CD4-positive, CD25-positive, alpha-beta regulatory T cell (primary cell): ENCODE measurements at places on chromosomes 16 and 17.

GRCh38 chr16:47139561-47140185 is 4.1 kb downstream of the NETO2 start:
- peak overlapping the region; percentile 43 for H3K4me3 ChIP-seq
- no peak for DNase-seq
- peak overlapping the region; percentile 38 for H3K27ac ChIP-seq
- H3K4me1 ChIP-seq: peaks cover 34% of the 10 kb centered on the region

DNA sequence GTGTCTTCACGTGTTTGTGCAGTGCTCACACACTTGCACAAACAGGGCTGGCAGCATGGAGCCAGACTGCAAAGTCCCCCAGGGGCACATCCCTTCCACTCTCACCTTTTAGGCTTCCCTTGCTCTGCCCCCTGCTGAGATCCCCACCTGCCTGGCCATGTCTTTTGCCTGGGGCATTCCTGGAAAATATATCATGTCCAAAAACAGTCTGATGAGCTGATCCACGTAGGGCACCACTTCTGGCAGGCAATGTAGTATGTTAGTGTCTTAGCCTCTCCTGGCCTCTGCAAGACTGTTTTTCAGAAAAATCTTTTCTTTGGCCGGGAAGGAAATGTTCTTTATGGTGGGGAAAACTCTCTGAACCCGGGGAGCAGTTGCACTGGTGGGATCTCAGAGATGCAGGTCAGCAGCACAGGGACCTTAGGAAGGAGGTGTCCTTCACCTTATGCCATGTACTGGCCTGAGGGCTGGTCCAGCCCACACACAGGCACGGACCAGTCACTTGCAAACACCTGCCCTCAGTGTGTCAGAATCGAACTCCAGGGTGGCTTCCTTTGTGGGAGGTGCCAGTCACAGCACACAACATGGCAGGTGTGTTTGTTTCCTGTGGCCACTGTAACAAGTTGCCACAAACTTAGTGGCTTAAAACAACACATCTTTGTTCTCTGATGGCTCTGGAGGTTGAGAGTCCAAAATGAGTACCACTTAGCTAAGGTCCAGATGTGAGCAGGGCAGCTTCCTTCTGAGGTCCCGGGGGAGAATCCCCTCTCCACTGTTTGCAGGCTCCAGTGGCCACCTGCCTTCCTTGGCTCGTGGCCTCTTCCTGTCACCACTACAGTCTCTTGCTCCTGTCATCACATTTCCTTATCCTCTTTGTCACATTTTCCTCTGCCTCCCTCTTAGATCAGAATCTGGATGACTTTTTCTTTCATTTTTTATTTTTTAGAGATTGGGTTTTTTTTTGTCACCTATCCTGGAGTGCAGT is 46.6 kb downstream of the MPRIP start:
- no peaks in the 10 kb centered on the region for H3K27me3 ChIP-seq
- H3K36me3 ChIP-seq: peaks cover 19% of the 10 kb centered on the region
- H3K4me3 ChIP-seq: no peak overlapping the region
- peaks cover 9% of the 10 kb centered on the region for H3K4me1 ChIP-seq

DNA sequence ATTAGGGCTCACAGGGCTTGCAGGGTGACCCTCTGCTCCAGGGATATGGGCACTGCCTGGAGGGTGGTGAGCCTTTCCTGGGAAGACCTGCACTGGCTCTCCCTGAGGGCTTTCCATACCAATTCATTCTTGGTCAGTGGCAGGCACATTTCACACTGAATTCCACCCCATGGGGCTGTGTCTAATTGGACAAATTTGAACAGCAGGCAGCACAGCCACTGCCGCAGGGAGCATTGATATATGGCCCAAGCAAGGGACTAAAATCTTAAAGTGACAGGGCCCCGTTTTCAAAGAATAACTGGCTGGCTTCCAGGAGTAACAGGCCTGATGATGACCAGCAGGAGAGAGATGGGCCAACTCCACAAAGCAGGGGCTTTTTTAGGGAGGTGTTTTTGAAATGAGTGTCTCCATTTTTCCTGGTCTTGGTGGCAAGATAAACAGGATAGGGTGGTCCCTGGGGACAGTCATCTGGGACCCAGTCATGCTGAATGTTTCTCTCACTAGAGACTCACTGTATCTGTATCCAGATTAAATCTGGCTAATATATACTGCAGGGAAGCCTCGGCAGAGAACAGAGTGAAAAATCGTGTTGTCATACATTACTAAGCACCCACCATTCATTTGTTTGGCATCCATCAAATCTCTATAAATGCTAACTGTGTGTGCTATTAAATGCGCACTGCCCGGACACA is 74.1 kb upstream of the TBX2 start:
- DNase-seq: no peak
- no peaks in the 10 kb centered on the region for H3K4me1 ChIP-seq
- no peaks in the 10 kb centered on the region for H3K27me3 ChIP-seq
- H3K4me3 ChIP-seq: no peak overlapping the region

- no peak overlapping the region for H3K4me3 ChIP-seq
- H3K4me1 ChIP-seq: no peaks in the 10 kb centered on the region
- no peaks in the 10 kb centered on the region for H3K27me3 ChIP-seq
- no peak for DNase-seq
- H3K27ac ChIP-seq: no peak overlapping the region
Measured at GRCh38 chr17:72555052-72555451, 434.2 kb downstream of the SOX9 start.

DNA sequence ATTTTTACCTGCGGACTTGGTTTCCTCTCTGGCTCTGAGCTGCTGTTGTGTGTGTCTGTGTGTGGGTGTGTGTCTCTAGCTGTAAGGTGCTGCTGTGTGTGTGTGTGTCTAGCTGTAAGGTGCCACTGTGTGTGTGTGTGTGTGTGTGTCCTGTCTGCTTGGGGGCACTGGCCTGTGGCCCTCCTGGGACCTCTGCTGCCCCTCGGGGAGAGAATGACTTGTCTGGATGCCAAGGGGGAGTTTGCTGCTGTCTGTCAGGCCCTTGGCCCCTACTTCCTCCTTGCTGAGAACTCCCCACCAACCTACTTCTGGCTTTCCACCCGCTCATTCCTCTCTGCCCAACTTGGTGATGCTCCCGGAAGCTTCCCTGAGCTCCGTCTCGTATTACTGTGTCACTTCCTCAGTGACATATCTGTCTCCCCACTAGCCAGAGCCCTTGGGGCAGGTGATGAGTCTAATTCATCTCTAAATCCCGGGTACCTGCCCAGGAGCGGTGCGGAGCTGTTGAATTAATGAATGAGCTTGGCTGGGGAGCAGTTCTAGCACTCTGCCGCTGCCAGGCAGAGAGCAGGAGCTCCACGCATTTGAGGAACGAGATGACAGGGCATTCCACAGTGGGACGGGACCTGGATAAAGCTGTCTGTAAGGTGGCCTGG is 3.5 kb upstream of the LASP1NB start:
- no peak for DNase-seq
- H3K36me3 ChIP-seq: peaks cover 36% of the 10 kb centered on the region
- no peak overlapping the region for H3K27ac ChIP-seq
- peaks cover 6% of the 10 kb centered on the region for H3K4me1 ChIP-seq
- no peak overlapping the region for H3K4me3 ChIP-seq
- H3K27me3 ChIP-seq: no peaks in the 10 kb centered on the region

DNA sequence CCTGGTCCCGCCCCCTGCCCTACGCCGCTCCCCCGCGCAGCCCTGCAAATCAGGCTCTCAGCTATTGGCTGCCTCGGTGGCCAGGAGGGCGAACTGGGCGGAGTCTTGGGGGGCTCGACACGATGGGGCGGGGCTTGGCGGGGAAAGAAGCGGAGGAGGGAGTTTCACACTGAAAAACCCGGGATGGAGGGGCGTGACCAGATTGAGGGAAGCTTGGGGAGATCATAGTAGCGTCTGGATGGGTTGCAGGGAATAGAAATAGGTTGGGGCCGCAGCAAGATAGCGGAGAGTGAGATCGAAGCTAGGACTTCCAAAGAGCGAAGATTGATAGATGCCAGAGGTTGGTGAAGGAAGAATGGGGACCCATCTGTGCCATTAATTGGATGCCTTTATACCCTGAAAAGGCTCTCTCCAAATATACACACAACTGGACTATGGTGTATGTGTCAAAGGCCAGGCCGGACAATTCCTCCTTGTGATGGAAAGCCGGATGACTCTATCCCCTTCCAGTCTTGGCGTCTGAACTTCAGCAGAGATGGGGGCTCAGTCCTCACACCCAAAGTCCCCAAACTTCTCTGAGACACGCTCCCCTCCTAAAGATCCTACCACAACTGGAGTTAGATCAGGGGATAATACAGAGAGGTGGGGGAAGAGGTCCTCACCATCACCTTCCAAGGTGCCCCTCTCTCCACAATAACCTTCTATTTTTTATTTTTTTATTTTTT is 376 bp upstream of the STAC2 start:
- peaks cover 20% of the 10 kb centered on the region for H3K4me1 ChIP-seq
- no peak for DNase-seq
- H3K4me3 ChIP-seq: no peak overlapping the region
- no peak overlapping the region for H3K27ac ChIP-seq

- no peaks in the 10 kb centered on the region for H3K4me1 ChIP-seq
- no peak overlapping the region for H3K4me3 ChIP-seq
- no peak overlapping the region for H3K27ac ChIP-seq
- H3K36me3 ChIP-seq: peaks cover 4% of the 10 kb centered on the region
- no peaks in the 10 kb centered on the region for H3K27me3 ChIP-seq
- DNase-seq: no peak
Measured at GRCh38 chr16:265711-266110, 10.0 kb downstream of the RGS11 start.

DNA sequence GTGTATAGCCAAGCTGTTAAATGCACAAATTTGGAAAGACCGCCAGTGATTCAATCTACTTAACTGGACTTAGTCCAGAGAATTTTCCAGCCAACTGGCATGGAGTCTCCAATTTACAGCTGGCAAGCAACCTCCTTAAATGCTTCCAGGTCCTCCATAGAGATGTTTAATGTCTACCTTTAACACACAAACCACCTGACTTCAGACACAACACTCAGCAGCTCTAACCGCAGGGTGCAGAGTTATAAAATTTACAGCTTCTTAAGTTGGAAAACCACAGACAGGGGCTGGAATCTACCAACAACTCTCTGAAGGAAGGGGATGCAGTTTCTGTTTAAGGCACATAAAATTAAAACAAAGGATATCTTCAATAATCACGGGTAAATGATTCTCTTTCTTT is 106.9 kb downstream of the SYCE1L start:
- no peak overlapping the region for H3K4me3 ChIP-seq
- no peaks in the 10 kb centered on the region for H3K27me3 ChIP-seq
- no peaks in the 10 kb centered on the region for H3K4me1 ChIP-seq
- no peaks in the 10 kb centered on the region for H3K36me3 ChIP-seq

- no peaks in the 10 kb centered on the region for H3K27me3 ChIP-seq
- H3K36me3 ChIP-seq: peaks cover 36% of the 10 kb centered on the region
- no peak overlapping the region for H3K4me3 ChIP-seq
Measured at GRCh38 chr17:79001190-79002020, 8.2 kb downstream of the CANT1 start.
